ENCODE measurements at places on chromosomes 7 and 10.

DNA sequence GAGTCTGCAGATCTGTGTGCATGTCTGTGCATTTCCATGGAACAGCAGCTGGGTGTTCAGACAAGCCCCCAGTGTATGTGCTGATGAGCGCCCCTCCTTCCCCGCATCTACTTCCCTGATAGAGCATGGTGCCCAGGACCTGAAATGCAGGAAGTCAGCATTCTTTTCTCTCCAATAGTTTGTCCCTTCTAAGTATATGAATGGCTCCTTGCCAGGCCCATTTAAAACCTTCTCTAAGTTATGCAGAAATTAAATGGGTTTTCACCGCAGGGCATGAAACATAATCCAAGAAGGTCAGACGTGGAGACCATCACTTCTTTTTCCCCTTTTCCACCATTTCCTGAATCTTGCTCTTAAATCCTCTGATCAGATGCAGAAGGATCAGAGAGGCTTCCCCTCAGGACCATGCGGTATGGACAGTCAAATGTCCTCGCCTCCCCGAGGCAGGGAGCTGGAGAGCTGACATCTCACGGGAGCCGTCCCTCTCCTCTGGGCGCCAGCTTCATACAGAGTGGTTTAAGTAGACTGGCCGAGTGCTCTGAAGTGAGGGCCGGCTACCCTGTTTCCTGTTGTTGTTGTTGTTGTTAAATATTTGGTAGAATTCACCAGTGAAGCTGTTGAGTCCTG lies 155.3 kb downstream of the C10orf105 start:
- no peak for DNase-seq

DNA sequence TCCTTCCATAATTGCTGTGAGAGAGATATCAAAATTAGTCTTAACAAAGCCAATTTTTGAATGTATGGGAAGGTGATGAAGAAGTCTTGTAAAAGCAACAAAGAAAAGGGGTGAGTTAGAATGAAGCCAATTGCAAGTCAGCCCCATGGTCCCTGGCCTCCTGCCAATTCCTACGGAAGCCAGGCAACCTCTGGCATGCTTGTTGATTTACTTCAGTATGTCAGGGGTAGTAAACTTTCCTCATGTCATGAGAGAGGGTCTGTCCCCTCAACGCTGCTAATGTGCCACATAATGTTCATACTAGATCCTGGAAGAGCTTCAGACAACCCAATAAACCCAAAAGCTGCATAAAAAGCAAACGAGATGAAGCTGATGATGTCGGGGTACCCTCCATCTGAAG lies 159.1 kb upstream of the YAE1 start:
- no peak for DNase-seq

DNA sequence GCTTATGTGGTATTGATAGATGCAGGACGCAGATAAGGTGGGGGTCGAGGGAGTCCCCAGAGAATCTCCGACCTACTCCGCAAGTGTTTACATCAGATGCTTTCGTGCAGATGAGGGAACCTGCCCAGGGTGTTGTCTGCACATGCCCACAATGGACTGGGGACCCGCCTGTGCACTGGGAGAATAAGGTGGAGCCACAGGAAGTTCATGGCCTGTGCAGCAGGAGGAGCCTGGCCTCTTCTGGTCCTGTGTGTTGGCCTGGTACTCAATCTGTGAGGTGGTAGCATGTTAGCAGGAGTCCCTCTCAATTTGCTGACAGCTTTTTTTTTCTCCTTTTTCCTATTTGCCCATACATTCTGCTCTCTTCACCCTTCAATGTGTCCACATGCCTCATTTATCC lies 54.1 kb upstream of the AKR1C1 start:
- DNase-seq: no peak

DNA sequence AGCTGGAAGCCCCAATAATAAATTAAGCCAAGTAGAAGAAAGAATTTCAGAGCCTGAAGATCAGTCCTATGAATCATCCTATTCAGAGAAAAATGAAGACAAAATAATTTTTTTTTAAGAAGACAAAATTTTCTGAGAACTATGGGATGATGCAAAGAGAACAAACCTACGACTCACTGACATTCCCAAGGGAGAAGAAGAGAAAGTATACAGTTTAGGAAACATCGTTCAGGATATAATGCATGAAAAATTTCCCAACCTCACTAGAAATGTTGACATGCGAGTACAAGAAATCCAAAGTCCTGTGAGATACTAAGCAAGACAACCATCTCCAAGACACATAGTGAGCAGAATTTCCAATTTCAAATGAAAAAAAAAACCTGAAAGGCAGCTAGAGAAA lies 150.5 kb downstream of the THSD7A start:
- DNase-seq: no peak

DNA sequence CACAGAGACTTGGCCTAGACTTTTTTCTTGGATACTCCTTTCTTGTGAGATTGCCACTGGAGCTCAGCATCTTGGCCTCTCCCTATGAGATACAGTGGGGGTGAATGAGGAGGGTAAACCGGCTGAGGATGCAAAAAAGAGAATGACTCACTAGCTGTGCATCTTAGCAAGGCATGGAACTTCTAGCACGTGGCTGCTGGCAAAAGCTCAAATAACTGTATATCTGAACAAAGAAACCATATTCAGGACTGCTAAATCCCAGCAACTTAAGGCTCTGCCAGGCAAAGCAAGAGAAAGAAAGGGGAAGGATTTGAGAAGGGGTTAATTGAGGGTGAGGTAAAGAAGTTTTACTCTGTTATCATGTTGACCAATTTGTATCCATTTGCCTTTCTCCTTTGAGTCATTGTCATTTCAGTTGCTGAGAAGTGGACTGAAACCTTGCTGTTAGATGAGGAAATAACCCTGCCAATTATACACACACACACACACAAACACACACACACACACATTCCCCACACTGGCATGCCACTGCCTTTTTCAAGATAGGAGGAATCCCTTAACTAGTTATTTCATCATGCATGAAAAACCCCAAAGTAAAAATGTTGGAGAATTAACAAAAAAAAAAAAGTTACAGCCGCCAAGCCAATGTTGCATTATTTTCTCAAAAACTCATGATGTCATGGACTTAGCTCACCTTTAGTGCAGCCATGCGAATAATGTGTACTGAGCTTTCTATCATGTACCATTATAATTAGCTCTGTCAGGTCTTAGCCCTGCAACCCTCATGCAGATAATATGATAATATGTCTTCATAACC lies 997.3 kb downstream of the LRMDA start:
- DNase-seq: no peak

Measured in activated CD4-positive, alpha-beta T cell treated with anti-CD3 and anti-CD28 coated beads, Interleukin-2, Interleukin-6, amounts not matched to agents 100 ng/mL and 50 ng/mL, durations not matched to agents 16 hours and 8 hours (primary cell).